ENCODE measurements at places on chromosomes 13 and 19. TPM values are rescaled to one million over a fixed set of nuclear protein-coding genes. Genes with fewer than 3 reads are reported as not detected.
A peak's percentile ranks its signal among the peaks of the same experiment; 100 is the strongest.

ZNF573 gene
- 7.3 TPM for total RNA-seq

ATXN8OS gene
- not detected for total RNA-seq

VSIG10L gene
- 1.5 TPM for total RNA-seq

PSG2 gene
- not detected for total RNA-seq

NLRP5 gene
- total RNA-seq: not detected

GRCh38 chr13:90502153-90502552, 845.3 kb upstream of the MIR17HG start:
- H3K4me1 ChIP-seq: no peaks in the 10 kb centered on the region
- no peaks in the 10 kb centered on the region for H3K36me3 ChIP-seq
- no peak overlapping the region for H3K4me3 ChIP-seq
- DNase-seq: no peak
- no peaks in the 10 kb centered on the region for H3K27me3 ChIP-seq

GRCh38 chr13:74476788-74477187, 342.6 kb upstream of the KLF12 start:
- no peaks in the 10 kb centered on the region for H3K27me3 ChIP-seq
- H3K4me1 ChIP-seq: peaks cover 2% of the 10 kb centered on the region

GRCh38 chr19:13748169-13748828, 16.0 kb upstream of the MRI1 start:
- peaks cover 9% of the 10 kb centered on the region for H3K36me3 ChIP-seq
- peak overlapping the region; percentile 84 for H3K4me3 ChIP-seq
- peak overlapping the region; percentile 74 for H3K27ac ChIP-seq
- peaks cover 35% of the 10 kb centered on the region for H3K4me1 ChIP-seq

GRCh38 chr13:30831515-30831914, 74.6 kb upstream of the MEDAG start:
- peaks cover 15% of the 10 kb centered on the region for H3K27me3 ChIP-seq
- H3K27ac ChIP-seq: no peak overlapping the region
- DNase-seq: no peak
- no peaks in the 10 kb centered on the region for H3K36me3 ChIP-seq
- H3K4me1 ChIP-seq: peaks cover 4% of the 10 kb centered on the region

GRCh38 chr13:30607908-30608307, 9.8 kb upstream of the USPL1 start:
- peaks cover 2% of the 10 kb centered on the region for H3K36me3 ChIP-seq
- H3K27me3 ChIP-seq: no peaks in the 10 kb centered on the region
- no peak overlapping the region for H3K27ac ChIP-seq
- peak; percentile 81 for DNase-seq
- H3K4me1 ChIP-seq: peaks cover 24% of the 10 kb centered on the region
- H3K4me3 ChIP-seq: no peak overlapping the region

- H3K27me3 ChIP-seq: peaks cover 16% of the 10 kb centered on the region
- no peaks in the 10 kb centered on the region for H3K36me3 ChIP-seq
- no peak overlapping the region for H3K4me3 ChIP-seq
- peaks cover 15% of the 10 kb centered on the region for H3K4me1 ChIP-seq
Observed at GRCh38 chr13:105908586-105908985, 626.9 kb downstream of the EFNB2 start.

DNA sequence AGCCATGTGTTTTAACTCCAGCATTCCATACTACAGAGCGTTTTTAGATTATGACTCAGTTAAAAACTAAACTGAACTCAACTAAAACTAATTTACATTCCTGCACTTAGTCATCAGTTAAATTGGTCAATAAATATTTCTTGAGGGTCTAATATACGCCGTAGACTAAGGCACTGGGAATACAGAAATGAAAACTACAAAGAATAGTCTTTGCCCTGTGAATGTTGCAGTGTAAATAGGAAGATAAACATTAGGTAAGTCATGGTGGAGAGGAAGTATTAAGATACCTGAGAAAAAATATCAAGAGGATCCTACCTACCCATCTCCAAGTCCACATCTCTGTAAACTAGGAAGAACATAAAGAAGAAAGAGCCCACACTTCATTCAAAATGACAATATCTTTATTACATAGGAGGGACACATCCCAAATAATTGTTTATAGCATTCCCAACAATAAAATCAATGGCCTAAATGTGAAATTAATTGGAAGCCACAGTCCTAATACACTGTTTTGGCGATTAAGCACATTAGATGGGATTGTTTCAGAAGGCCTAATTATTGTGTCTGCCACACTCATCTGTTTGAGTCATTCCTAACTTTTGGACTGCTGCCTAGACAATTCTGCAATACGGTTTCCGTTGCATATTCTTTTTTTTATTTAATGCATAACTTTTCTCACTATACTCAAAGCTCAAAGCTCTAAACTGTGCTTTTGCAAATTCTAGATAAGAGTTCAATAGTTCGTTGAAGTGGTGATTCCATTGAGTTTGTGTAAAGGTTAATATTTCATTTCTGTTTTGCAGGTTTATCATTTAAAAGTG, 52.9 kb downstream of the MBNL2 start:
- peaks cover 35% of the 10 kb centered on the region for H3K4me1 ChIP-seq
- peaks cover 17% of the 10 kb centered on the region for H3K36me3 ChIP-seq
- no peak for DNase-seq
- H3K27me3 ChIP-seq: no peaks in the 10 kb centered on the region
- H3K4me3 ChIP-seq: no peak overlapping the region

GRCh38 chr13:81283062-81283461, 942.1 kb upstream of the SPRY2 start:
- no peaks in the 10 kb centered on the region for H3K36me3 ChIP-seq
- H3K27ac ChIP-seq: no peak overlapping the region
- H3K4me3 ChIP-seq: no peak overlapping the region
- no peaks in the 10 kb centered on the region for H3K27me3 ChIP-seq
- no peak for DNase-seq

Data from activated naive CD4-positive, alpha-beta T cell treated with anti-CD3 and anti-CD28 coated beads for 36 hours (primary cell).